Esophagus squamous epithelium (tissue), 5 donors: ENCODE measurements at places on chromosomes 1 and 21.

GRCh38 chr1:112983537-112984131 lies 27.6 kb upstream of the SLC16A1 start:
- DNase-seq: no peak

- DNase-seq: no peak
Observed at GRCh38 chr1:96130432-96130831, 591.2 kb upstream of the PTBP2 start.

- DNase-seq: no peak
Observed at GRCh38 chr1:41662765-41663437, 178.4 kb upstream of the EDN2 start.

GRCh38 chr1:100456880-100457279 lies 81.1 kb upstream of the GPR88 start:
- no peak for DNase-seq

GRCh38 chr1:71350330-71350729 lies 269.5 kb upstream of the ZRANB2 start:
- DNase-seq: no peak

DNA sequence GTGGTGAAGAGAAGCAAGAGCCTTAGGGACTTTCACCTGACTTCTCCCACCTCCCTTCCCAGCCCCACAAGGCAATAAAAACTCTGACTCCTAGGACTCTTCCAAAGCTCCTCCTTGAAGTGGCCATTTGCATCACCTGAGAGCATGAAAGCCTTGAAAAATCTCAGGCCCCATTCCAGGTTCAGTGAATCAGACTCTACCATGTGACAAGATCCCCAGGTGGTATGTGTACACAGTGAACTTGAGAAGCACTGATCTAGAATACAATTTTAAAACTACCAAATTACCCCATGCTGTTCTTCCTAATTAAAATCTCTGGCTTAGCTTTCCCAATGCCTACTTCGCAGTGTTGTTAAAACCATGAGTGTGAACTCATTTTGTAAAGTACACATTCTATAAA lies 195.1 kb upstream of the SAMSN1 start:
- DNase-seq: no peak

DNA sequence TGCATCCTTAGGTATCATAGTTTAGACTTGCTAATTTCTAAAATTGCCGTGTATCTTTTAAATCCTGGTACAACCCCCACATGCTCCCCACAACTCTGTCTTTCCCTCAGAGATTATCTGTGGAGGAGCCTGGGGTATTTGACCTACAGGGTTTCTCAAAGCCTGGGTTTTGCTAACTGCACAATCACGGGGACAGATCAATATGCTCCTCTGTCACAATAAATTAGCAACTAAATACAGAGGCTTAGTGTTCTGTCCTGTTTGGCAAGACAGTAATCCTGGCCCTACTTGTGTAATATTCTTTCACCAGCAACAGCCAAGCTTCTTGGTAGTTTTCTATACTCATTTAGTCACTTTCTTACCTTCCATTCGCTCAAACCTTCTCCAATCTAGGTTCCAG lies 8.5 kb downstream of the ECHDC2 start:
- no peak for DNase-seq

DNA sequence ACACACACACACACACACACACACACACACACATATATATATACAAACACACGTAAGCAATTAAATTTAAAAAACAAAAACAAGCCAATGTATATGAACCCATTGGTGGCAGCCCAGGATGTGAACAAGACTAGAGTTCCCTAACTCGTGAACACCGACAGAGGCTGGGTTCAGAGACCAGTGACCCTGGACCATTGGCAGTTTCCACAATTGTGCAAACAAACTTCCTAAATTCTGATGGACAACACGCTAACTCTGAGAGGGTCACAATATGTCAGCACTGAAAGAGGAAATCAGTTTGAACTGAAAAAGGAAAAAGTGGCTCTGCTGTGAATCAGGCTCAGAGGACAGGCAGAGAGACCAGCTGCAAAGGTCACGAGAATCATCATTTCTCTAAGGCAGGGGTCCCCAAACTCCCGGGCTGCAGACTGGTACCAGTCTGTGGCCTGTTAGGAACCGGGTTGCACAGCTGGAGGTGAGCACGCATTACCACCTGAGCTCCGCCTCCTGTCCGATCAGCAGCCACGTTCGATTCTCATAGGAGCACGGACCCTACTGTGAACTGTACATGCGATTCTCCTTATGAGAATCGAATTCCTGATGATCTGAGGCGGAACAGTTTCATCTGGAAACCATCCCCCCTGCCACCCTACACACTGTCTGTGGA lies 50.5 kb upstream of the ERO1B start:
- no peak for DNase-seq

- DNase-seq: no peak
Observed at GRCh38 chr1:200096774-200097173, 69.3 kb downstream of the NR5A2 start.

DNA sequence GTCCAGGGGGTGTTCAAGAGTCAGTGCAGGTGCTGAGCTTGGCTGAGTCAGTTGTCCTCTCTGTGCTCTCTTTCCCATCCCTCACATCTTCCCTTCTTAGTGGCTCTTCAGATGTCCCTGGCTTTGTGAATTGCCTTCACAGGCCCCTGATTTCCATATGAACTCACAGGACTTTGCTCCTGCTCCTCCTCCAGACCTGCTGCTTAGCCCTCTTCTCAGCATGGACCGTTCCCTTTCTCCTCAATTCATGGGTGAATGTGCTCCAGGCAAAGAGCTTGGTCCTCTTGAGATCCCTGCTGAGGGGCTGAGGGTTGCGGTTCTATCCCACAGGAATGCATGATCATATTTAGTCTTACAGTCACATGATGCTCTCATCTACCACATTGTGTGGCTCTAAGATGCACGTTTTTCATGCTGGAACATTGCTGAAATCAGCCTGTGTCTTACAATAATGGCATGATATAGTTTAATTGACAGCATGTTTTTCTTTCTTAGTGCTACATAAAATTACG lies 30.5 kb downstream of the CACNA1E start:
- DNase-seq: no peak

- no peak for DNase-seq
Observed at GRCh38 chr1:55171694-55172093, 43.5 kb downstream of the USP24 start.

- no peak for DNase-seq
Observed at GRCh38 chr1:53280496-53280895, 42.2 kb upstream of the MAGOH start.

DNA sequence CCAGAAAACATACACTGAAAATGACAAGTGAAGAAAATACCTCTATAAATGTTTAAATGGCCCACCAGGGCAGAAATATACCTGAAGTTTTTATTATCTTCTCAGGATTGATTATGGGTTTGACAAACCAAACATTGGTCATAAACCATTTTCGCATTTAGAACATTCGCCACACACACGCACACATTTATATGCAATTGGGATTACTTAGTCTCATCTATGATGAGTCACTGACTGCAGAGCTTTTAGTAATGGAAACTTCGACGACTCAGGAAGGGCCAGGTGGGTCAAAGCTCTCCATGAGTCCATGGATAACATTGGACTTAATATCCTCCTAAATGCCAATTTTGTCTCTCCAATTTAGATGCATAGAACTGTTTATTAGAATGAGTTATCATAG lies 16.9 kb downstream of the NRDC start:
- DNase-seq: no peak

DNA sequence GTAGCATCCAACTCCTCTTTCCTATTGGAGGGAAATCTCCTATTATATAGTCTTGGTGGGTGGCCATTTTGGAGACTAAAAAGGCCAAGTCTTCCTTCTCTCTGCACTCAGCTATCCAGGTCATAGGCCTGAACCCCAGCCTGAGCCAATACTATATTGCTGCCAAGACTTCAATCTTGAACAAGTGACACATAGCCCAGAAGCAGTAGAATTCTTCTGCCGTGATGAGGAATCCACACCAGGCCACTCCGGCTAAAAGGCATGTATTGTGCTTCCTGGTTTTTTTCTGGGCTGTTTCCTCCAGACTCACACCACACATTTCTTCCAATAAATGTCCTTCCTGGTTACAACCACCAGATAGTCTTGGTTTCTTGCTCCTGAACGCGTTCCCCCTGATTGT lies 43.0 kb downstream of the ATF3 start:
- no peak for DNase-seq

- no peak for DNase-seq
Observed at GRCh38 chr1:234602334-234603220, 7.4 kb downstream of the IRF2BP2 start.

- no peak for DNase-seq
Observed at GRCh38 chr1:164534863-164535610, 23.9 kb upstream of the PBX1 start.

- no peak for DNase-seq
Observed at GRCh38 chr1:235424092-235424491, 56.9 kb downstream of the TBCE start.

- no peak for DNase-seq
Observed at GRCh38 chr1:223209293-223209898, 66.3 kb upstream of the TLR5 start.

GRCh38 chr1:86705665-86705985 lies 1.2 kb downstream of the SH3GLB1 start:
- DNase-seq: no peak

DNA sequence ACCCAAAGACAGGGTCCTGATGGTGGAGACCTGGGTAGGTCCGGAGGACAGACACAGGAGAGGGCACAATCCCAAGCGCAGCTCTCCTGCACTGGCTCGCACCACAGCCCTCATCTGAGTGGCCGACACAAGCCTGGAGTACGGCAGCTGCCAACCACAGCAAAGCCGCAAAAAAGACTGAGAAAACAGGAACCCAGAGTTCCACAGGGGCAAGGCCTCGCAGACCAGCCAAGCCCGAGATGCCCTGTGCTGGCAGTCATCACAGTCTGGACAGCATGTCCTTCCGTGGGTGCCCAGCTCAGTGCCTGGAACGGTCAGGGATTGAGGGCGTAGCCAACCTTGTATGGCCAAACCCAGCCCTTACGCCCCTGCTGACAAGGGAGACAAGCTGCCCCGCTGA lies 11.4 kb downstream of the ZBTB48 start:
- no peak for DNase-seq

- DNase-seq: no peak
Observed at GRCh38 chr21:42635848-42636519, 17.4 kb upstream of the PDE9A start.

DNA sequence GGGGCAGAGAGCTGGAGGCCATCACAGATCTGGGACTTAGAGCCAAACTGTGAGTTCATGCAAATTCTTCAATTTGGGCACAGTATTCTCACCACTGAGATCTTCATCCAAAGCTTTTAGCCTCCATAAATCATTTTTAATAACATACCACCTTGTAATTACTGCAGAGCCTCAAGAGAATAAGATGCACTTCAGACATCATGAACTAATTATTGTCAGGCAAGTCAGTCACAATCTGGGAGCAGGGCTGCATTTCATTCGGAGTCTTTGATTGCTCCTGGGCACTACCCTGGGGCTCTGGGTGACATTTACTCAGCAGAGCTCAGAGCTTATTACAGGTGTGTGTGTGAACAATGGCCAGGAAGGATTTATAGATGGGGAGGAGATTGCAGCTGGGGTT lies 623.7 kb downstream of the PTPRU start:
- DNase-seq: no peak

DNA sequence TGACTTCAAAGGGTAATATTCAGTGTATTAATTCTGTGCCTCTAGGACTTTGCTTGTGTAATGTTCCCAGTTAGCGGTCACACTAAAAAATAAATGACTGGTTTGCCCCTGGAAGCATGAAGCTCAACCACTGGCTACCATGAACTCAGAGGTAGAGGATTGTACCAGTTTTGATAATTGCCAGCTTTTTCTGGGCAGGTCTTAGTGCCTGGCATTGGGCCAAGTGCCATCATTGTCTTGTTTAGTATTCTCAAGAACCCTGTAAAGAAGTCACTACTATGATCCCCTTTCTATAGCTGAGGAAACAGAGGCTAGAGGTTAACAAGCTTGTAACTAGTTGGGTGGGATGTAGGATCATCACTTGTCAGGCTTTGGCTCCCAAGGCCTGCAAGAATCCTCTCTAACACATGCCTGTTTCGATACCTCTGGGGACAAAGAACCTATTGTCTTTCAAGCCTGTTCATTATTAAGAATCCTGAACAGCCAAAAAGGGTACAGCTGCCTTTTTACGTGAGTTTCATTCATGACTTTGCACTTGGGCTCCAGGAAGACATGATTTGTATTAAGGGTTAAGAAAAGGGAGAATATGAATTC lies 121.9 kb upstream of the JUN start:
- DNase-seq: no peak

- DNase-seq: no peak
Observed at GRCh38 chr1:92929461-92929860, 31.8 kb downstream of the DIPK1A start.
